ENCODE measurements at places on chromosomes 12 and 14. TPM values are rescaled to one million over a fixed set of nuclear protein-coding genes. Genes with fewer than 3 reads are reported as not detected.

- DNase-seq, result no peak
Observed at GRCh38 chr14:92458136-92459029, 55.2 kb upstream of the RIN3 start.

DNA sequence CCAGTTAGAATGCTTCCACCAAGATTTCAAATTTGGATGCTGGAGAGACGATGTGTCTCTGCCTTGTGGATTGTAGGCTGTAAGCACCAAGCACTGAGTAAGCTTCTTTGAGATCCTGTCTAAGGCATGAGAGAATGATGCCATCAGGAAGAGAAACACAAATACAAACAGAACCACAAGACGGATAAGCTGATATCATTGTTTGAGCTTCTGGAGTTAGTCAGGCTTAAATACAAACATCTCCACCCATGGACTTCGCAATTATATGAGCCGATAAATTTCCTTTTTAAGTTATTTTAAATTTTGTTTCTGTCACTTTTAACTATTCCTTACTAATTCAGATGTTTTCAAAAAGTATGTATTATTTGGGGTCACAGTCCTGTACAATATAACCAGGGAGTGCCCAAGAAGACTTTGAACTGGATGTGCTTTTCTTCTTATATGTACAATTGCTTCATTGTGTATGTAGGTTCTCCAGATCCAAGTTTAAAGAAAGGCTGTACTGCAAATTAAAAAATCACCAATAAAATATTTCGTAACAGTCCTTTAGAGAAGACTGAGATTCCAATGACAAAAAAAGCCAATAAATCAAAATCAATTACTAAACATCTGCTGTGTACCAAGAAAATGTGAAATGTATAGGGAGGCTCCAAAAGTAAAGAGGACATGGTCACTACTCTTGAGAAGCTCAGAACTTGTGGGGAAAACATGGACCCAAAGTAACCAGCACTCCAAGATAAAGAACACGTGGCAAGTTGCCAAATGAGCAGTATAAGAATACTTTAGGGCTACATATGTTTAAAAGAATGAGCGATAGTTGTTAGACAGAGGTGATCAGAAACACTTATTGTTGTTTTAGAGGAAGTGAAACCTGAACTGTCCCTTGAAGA is 274.1 kb downstream of the ADAMTS20 start:
- DNase-seq, result no peak

Gene SLC6A12
- 0.64 TPM for total RNA-seq

- no peak for DNase-seq
Observed at GRCh38 chr12:105935106-105935505, 203.6 kb downstream of the NUAK1 start.

Gene RNASE7
- total RNA-seq, result not detected

DNA sequence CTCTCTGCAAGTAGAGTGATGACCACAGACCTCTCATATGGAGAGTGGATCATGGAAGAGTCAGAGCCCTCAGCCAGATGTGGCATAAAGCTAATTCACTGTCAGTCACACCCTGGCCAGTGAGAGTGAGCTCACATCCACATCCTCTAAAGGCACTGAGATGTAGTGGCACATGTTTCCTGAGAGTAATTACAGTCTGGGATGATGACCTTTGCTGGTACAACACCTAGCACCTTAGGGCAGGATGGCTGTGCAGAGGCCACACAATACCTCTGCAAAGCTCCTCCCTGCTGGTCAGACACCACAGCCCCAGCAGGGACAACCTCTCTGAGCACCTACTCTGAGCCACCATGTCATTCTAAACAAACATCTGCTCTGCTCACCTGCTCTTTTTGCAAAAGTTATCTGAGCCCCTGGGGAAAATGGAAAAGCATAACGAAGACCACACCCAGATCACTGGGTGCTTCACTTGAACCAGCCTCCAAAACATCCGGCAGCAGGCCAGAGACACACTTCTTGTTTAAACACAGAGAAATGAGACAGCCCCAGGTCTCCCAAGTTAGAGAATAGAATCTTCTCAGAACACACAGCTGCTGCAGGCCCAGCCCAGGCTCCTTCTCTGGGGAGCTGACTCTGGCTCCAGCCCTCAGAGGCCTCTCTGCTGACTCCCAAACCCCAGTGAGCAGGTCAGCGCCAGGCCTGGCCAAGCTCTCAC is 30.3 kb downstream of the PITPNM2 start:
- DNase-seq, result no peak

DNA sequence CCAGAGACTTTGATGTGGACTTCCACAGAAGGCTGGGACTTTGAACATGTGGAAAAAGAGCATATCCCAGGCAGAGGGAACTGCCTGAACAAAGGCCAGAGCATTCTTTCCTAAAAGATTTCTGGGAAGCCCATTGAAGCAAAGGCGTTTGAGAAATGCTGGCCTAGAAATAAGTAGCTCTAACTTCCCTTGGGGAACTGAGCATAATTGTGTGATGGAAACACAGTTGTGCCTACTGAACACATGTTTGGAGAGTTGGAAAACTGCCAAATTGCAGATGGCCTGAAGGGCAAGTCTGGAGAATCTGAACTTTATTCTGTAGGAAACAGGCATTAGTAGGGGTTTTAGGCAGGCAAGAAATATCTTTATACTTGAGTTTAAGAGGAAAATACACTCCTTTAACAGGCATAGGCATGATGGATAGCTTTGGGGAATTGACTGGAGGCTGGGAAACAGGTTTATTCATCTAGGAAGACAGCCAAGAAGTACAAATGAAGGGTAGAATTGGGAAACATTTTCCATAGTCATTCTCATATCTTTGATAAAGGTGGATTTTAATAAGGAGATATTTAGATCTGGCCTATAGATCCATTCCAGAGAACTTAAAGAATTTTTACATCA is 134.1 kb downstream of the TPH2 start:
- no peak for DNase-seq

Gene RNASE1
- 3.3 TPM for total RNA-seq

Gene OAS2
- total RNA-seq, result 0.30 TPM

- DNase-seq, result no peak
Observed at GRCh38 chr12:13745111-13745860, 236.1 kb downstream of the GRIN2B start.

DNA sequence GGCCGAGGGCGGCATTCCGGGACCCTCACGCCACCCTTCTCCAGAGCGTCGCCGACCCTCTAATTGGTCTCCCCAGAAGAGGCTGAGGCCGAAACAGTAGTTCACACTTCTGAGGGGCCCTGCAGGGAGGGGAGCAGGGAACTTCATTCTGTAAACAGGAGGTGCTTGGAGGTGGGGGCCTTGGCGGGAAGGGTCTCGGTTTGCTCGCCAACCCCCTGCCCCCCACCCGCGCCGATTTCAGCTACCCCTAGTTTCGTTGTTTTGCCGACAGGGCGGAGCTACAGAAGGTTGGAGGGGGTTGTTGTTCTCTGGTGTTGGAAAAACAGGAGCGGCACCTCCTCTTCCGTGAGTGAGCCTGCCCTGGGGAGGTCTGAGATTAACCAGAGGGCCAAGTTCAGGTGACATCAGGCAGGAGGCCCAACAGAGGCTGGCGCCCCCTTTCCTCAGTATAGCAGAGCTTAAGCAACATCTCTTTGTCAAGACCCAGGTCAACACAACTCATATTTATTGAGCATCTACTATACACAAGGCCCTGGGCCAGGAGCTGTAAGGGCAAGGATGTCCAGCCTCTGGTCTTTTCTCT is 682 bp downstream of the ERBB3 start:
- DNase-seq, result no peak

GRCh38 chr12:24591079-24591626 is 357.7 kb downstream of the BCAT1 start:
- DNase-seq, result no peak

GRCh38 chr14:34021096-34021495 is 70.2 kb upstream of the EGLN3 start:
- DNase-seq, result no peak

- peak; percentile 49 for DNase-seq
Observed at GRCh38 chr12:95574799-95575452, 23.6 kb upstream of the USP44 start.

Gene ARID2
- 30.5 TPM for total RNA-seq

Gene HHIPL1
- total RNA-seq, result not detected

Gene STAT6
- total RNA-seq, result 78.5 TPM

DNA sequence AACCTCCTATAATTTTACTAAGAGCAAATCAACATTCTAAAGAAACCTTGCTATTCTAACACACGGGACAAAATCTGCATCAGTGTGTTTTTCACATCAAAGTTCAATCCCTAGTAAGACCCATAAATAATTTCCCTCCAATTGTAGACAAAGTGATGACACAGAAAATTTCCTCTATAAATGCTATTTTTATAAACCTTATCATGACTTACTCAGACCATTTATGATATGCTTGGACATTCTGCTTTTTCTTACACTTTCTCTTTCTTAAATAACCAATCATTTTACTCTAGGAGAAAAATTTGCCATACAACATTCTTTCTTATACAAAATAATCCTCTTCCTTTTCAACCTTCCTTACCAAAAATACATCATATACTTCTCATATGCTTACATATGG is 67.0 kb downstream of the SDR9C7 start:
- no peak for DNase-seq

Gene GPR68
- not detected for total RNA-seq

GRCh38 chr12:32549675-32550079 is 129.4 kb upstream of the DNM1L start:
- no peak for DNase-seq

DNA sequence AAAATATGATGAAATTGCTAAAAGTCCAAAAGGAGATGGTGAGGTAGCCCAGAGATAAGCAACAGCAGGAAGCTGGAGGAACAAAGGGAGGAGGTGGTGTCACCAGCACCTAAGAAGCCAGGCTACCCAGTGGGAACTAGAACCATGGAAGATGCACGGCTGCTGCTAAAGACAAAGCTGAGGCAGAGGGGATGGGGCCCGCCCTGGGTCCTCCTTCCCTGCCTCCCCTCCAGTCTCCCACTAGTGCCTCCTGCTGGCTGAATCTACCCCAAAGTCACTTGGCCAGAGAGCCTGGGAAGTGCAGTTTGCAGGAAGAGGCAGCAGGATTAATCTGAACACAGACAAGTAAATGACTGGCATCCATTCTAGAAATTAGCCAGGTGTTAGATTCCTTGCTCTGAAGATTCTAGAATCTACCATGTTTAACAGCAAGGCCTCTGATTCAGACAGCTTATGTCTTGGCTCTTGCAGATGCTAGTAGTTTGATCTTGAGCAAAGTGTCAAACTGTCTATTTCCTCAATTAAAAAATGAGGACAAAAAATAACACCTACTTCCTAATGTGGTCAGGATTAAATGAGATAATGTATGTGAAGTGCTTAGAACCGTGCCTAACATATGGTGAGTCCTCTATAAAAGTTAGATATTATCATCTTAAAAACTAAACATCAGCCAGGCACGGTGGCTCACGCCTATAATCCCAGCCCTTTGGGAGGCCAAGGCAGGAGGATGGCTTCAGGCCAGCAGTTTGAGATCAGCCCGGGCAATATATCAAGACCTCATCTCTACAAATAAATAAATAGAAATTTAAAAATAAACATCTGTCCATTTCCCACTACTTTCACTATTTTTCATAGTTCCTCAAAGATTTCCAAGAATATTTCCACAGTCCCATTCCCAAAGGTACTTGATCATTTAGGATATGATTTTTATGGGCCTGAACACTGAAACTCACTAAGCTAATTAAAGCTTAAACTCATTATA is 5.8 kb upstream of the LRP10 start:
- no peak for DNase-seq

DNA sequence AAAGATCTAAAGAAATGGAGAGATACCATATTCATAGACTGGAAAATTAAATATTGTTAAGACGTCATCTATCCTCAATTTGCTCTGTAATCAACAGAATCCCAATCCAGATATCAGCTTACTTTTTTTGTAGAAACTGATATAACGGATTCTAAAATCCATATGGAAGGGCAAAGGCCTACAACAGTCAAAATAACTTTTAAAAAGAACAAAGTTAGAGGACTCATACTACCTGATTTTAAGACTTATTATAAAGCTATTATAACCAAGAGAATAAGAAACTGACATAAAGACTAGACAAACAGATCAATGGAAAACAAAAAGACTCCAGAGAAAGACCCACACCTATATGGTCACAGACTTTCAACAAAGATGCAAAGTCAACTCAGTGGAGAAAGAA is 6.0 kb downstream of the DDX24 start:
- DNase-seq, result no peak

DNA sequence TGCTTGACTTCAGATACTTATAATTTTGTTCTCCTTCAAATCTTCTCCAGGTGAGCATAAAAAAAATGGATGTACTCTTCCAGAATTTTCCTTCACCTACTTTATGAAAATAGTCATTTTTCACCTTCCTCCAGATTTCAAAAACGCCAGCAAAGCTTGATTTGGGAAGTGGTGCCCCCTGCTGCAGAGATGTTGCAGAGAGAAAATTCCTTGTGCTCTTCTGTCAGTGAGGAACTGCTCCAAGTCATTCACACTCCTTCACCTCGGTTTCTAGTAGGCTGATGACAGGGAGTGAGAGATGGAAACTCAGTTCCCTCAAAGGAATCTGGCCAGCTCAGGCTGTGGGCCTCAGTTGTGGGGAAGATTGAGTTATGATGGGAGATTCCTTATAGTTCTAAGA is 24.2 kb upstream of the RNASE3 start:
- DNase-seq, result peak; percentile 16

DNA sequence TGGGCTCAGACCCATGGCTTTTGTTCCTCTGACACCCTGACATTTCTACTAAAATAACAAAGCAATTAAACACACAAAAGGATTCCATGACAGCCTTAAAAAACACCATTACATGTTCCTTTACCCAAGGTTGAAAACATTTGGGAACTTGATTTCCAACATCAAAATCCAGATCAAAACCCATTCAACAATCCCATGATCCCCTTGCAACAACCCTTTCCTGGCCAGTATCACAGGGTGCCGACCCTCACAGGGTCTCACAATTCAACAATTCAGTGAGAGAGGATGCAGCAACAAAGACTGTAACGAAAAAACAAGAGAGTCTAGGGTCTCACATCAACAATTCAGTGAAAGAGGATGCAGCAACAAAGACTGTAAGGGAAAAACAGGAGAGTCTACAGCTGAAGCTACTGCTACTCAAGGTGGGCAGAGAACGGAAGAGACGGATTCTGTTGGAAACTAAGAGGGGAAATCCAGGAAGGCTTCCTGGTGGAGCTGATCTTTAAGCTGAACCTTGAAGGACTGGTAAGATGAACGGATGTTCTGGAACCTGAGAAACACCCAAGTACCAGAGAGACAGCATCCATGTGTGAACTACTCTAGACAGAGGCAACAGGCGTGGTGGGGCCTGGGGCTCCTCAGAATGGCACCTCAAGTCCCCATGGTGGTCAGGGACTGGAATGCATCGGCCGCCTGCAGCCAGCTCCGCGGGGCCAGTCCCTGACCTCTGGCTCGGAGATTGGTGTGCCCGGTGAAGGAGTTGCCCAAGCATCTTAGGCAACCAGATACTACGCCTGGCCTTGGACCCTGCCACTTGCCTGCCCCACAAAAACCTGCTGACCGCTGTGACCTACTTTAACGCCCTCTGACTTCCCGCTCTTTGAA is 22.7 kb upstream of the ZFP36L1 start:
- DNase-seq, result no peak

GRCh38 chr12:16130343-16130742 is 147.1 kb downstream of the SLC15A5 start:
- no peak for DNase-seq
